ENCODE measurements at places on chromosomes 2 and 18.

- DNase-seq, result no peak
Measured at GRCh38 chr18:35028536-35028935, 12.7 kb upstream of the MAPRE2 start.

DNA sequence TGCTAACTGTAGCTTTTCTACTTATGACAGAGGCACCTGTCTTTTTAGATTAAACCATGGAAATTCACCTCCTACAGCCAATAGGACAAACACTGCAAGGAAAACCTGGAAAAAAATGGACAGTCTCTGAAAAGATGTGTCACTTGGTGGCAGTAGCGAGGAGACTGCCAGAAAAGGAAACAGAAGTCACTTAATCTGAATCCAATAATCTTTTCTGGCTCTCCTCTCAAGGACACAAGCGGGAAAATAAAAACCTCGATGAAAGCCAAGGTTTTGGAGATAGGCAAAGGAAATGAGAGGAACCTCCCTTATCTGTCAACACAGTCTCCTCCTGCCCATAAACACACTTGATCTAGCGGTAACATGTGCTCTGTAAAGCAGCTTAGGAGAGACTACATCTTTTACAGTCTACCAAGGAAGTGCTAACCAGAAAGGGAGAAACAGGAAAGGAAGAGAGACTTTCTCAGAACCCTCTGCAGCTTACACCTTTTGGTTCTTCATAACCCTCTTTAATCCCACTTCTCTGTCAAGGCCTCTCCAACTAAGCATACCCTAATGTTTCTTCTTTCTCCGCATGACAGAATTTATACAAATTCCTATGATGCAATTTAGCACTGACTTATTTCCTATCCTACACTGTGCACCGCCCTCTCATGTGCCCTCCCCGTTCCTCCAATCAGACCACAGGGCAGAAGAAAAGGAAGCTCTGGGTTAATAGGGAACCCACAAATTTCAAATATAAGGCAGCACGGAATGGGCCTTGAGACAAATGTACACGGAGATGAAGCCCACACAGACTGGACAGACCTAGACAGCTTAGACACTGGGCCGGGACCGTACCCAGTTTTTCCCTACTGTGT, 52.8 kb downstream of the CLASP1 start:
- DNase-seq, result no peak

DNA sequence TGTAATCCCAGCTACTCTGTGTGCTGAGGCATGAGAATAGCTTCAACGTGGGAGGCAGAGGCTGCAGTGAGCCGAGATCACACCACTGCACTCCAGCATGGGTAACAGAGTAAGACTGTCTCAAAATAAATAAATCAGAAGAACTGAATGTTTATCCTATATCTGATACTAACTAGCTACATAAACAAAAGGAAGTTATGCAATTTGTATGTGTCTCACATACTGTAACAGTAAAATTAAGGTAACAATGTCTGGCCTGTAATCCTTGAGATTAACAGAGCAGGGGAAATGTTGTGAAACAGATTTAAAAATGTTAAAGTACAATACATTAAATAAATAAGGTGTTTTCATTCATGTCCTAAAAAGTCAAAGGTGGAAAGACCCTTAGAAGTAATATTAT, 150.8 kb downstream of the MEMO1 start:
- DNase-seq, result no peak

GRCh38 chr2:20425371-20425881, 21.4 kb upstream of the RHOB start:
- DNase-seq, result no peak

DNA sequence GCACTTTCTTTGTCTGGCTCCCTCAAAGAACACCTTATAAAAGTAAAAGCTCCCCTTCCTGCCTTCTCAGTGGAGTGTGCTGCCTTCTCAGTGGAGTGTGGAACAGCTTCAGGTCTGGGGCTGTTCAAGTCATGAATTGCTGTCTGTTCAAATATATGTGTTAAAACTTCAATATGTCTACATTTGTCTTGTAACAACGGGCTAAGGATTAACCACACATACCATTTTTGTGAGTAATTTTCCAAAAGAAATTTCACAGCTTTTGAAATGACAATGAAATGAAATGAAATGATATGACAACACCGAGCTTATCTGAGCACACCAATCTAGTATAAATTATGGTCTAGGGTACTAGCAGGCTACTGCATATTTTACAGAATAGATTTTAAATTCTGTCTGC, 42.9 kb downstream of the CABYR start:
- DNase-seq, result no peak

GRCh38 chr2:113160962-113161361, 12.8 kb upstream of the PSD4 start:
- no peak for DNase-seq

GRCh38 chr2:229731916-229732315, 17.6 kb upstream of the DNER start:
- no peak for DNase-seq

- no peak for DNase-seq
Measured at GRCh38 chr2:222134654-222135053, 164.1 kb downstream of the PAX3 start.

DNA sequence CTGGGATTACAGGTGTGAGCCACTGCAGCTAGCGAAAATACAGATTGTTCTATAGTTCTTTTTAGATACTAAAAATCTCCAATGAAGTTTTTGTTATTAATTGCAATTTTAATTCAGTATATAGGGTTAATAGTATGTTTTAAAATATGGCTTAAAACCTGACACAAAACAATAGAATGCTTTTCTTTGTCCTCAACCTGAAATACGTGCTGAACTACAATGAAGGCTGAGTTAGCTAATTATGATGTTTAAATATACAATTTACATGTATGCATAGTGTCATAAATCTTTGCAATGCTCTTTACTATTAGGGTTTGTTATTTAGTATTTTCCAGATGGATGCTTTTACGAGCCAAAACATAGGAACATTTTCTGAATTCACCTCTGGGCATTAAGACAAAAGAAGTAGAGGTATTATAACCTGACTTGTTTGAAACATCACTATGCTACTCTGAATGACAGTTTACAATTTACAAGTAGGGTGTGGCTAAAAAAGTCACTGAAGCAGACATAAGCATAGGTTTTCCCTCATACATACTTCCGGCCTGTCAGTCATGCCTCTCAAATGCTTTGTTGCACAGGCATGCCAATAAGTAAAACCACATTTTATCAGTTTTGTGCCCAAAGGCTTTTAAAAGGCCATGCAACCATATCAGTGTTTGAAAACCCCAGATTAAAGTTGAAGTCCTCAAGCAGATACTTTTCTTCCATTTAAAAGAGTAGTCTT, 168.3 kb downstream of the OTX1 start:
- no peak for DNase-seq

- no peak for DNase-seq
Measured at GRCh38 chr2:154375579-154375931, 322.9 kb upstream of the KCNJ3 start.

- DNase-seq, result no peak
Measured at GRCh38 chr2:53631313-53632125, 136.1 kb upstream of the CHAC2 start.

DNA sequence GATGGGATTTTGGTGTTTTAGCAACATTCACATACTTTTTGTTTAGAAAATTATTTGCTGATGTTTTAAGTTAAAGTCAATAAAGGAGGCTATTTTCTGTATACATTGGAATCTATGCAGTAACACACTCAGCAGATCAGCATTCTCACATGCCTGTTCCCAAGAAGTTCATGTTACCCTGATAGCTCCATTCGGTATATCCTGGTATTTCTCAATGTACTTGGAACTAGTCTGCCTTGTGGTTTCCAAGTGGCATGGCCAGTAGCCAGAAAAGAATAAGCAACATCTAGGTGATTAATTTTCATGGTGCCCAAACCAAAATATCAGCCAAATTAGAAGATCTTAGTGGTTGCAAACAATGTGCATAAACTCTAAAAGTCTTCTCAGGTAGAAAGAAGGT, 5.2 kb upstream of the NCAPH start:
- no peak for DNase-seq

DNA sequence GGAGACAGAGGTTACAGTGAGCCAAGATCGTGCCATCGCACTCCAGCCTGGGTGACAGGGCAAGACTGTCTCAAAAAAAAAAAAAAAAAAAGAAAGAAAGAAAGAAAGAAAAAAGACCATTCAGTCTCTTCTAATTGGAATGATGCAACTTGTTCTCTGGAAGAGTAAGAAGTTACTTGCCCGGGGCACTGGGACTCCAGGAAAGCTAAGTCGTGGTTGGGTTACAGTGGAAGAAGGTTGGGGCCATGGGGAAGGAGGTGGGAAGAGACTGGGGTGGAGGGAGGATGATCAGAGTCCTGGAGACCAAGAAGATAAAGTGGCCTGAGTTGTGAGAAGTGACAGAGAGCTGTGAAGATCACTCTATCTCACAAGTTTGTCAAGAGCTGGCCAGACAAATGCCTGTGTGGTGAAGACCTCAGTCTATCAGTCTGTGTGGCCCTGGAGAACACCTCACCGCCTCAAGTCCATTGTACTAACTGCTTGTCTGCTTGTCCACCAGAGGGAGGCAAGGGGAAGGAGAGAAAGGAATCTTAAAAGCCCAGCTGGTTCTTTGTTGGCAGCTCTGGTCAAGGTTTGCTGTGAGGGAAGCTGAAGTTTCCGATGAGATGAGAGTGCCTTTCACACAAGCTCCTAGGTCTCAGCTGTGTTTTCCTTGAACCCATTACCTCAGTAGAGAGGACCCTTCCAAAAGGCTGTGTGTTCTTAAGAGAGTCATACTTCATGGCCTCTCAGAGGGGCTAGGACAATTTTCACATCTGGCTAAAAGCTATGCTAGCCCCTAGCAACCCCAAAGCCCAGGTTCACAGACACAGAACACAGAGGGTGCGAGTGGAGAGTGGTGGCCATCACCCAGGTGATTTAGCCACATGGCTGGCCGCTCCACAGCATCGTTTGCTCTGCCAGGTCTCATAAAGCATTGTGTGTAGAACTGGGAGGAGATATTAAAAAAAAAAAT, 72.0 kb upstream of the TMEM178A start:
- no peak for DNase-seq

GRCh38 chr2:213237251-213237650, 47.0 kb upstream of the SPAG16 start:
- no peak for DNase-seq

DNA sequence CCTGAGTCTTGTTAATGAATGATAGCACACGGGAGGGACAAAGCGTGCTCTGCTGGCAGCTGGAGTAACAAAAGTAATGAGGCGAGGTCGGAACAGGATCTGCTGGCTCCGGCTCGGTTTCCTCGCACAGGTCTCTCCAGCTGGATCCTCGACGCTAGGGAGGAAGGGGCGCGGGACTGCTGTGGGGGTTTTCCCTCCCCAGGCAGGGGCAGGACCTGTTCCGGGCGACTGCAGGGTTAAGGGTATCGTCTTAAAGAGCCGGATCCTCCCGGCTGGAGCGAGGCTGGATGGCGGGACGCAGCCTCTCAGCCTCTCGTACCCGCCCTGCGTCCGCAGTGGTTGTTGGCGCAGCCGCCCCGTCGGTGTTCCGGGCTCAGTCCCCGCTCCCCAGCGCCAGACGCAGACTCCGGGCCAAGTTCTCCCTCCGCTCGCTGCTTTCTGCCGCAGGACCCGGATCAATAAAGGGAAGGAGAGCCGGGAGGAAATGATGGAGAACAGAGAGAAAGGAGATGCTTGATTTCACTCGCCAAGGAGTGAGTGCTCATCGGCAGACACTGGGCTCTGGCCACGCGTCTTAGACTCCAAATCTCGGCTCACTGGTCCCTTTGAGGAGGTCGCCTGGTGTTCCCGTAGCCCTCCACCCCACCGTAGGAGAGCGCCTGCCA, 1.1 kb upstream of the LIPG start:
- no peak for DNase-seq

GRCh38 chr18:27712066-27712465, 464.9 kb downstream of the CDH2 start:
- no peak for DNase-seq

GRCh38 chr18:46322411-46322891, 218.3 kb downstream of the HAUS1 start:
- DNase-seq, result no peak

DNA sequence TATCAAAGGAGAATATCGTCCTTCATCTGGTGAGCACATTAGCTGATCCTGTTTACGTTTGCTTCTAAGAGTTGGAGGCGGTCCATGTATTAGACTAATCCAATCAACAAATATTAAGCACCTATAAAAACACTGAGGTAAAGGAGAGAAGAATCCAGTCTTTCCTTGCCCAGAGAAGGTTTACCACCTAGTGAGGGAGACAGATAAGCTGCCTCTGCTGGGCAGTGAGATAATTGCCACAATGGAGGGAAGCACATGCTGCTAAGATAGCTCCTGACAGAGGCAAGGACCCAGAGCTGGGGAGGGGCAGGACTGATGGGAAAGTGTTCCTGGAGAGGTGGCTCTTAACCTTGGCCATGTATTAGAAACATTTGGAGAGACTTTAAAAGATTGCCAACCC, 36.7 kb upstream of the ST8SIA5 start:
- DNase-seq, result no peak

DNA sequence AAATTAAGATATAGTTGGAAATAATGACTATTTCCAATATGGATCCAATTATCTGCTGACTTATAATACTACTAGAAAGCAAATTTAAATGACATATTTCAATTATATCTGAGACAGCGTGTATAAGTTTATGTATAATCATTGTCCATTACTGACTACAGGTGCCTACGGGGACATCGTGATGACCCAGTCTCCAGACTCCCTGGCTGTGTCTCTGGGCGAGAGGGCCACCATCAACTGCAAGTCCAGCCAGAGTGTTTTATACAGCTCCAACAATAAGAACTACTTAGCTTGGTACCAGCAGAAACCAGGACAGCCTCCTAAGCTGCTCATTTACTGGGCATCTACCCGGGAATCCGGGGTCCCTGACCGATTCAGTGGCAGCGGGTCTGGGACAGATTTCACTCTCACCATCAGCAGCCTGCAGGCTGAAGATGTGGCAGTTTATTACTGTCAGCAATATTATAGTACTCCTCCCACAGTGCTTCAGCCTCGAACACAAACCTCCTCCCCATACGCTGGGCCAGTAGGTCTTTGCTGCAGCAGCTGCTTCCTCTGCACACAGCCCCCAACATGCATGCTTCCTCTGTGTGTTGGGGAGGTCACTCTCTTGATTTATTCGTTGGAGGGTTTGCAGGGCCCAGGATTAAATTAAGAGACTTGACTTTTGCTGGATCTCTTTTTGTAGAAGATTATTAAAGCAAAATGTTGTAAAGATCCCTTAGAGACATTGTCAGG, 194.4 kb downstream of the RPIA start:
- no peak for DNase-seq

DNA sequence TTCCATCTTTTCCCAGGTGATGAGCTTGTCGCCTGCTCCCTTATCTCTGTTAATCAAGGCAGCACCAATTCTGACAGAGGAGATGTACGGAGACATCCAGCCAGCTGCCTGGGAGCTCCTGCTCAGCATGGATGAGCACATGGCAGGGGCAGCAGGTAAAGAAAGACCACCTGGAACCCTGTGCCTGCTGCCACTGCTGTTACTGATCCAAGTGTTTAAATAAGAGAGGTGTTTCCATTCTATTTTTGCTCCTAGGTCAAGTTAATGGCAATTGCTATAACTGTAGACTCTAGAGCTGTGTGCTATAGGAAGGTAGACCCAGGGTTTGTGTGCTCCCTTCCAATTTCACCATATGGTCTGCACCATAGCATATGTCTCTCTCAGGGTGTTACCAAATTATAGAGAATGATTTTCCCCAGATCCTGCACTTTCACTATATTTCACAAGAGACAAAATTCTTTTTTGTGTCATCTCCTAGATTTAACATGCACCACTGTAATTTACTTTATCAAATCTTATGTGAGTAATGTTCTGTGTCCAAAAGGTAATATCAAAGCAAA, 88.6 kb upstream of the RPE start:
- no peak for DNase-seq

Measured in T follicular helper cell (primary cell).